ENCODE measurements at places on chromosomes 16 and 17.

DNA sequence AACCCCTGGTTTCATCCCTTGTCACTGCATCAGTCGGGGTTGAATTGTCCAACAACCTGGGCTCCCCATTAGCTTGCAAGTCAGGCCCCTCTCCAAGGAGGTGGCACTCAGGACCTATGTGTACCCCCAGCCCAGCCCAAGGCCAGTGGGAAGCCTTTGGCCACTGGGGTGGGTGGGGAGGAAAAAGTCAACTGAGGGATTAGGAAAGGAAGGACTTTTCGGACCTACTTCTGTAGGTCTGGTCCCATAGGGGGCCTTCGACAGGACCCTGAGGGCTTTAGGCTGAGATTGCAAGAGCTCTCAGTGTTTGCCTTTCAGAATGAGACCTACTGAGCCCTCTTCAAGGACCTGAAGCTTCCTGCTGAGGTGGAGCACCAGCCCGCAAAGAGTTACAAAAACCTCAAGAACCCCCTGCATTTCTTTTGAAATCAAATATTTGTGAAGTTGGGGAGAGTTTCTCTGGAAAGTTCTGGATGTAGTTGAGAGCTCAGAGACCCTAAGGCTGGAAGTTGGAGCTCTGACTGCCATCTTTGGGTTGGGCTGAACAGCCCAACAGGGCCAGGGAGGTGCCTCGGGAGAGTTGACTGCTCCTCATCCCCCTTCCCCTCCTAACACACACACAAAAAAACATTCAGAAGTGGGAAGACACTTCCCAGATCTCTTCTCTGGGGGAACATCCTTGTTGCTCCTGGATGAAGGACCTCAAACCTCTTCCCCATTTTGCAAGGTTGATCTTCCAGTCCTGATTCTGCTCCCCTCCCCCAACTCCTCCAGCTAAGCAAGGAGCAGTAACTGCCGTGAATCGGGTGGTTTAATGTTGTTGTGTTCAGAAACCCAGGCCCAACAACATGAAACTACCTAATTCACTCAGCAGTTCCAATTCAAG lies 5.8 kb upstream of the HOXB9 start:
- no peak for DNase-seq

- no peak for DNase-seq
Observed at GRCh38 chr17:82560252-82560642, 40.7 kb downstream of the FOXK2 start.

- DNase-seq, result no peak
Observed at GRCh38 chr16:79066561-79066960, 534.0 kb downstream of the MAF start.

DNA sequence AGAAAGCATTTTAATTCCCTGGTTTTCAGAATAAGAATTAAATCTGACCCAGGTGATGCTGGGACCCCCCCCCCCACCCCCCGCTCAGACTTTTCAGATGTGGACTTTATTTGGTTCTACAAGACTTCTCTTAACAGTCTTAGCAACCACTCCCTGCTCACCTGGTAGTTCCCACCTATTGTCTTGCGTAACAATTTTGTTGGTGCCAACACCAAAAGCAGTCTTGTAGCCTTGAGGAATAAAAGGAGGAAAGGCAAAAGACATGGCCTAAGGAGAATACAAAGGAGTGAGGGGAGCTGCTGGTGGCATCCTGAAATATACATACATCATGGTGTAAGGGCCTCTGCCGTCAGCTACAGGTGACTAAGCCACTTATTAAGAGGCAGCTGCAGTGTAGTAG lies 5.0 kb downstream of the TTLL6 start:
- no peak for DNase-seq

- DNase-seq, result no peak
Observed at GRCh38 chr16:20673882-20674683, 23.4 kb downstream of the ACSM1 start.

DNA sequence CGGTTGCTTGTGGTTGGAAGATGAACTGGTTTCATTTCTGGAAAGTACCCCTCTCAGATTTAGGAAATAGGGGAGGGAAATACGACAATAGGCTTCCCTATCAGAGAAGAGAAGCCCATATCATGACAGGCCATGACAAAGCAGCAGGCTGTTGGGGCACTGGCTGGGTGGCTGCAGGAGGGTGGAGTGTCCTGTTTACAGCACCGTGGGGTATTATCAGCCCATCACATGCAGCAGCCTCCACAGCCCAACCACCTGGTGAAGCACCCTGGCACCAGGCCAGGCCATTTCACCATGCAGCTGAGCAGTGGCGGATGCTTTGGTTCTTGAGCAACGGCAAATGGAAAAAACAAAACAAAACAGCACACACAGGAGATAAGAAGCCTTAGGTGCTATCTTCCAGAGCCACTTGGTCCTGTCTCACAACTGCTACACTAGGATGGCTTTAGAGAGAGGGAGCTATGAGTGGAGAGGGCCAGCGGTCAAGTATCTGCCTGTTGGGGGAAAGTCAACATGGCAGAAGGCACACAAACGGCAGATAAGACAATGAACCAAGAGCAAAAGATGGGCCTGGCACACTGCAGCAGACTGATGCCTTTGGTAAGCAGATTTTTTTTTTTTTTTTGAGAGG lies 24.2 kb downstream of the FAM117A start:
- peak; percentile 97 for DNase-seq

DNA sequence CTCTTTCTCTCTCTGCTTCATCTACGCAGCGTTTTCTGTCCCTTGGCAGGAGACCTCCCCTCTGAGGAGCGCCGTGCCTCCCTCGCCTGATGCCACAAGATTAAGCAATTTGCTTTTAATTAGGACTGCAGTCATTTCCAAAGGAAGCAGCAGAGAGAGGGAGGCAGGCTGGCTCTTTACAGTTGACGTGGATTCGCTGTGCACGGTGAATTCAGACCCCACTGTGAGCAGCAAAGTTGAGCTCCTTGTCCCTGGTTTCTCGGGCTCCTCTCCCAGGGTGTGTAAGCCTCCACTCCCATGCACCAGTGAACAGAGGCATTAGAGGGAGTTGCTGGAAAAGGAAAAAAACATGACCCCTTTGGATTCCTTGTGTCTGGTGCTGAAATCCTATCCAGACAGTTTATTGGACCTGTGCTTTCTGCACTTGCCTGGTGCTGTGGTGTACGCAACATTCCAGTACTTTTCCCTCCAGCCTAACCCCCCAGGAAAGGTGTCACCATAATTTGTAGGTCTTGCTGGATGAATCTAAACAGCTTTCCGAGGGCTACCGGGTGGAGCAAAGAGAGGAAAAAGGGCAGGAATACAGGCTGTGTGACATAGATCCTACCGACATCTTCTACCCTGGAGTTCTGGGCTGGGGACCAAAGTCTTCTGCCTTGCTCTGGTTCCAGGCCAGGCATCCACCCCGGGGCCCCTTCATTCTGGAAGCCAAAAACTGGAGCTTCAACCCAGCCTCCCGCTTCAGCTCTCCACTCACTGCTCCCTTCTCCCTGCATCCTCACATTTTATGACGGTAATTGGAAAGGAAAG lies 171.0 kb downstream of the MAF start:
- DNase-seq, result no peak

DNA sequence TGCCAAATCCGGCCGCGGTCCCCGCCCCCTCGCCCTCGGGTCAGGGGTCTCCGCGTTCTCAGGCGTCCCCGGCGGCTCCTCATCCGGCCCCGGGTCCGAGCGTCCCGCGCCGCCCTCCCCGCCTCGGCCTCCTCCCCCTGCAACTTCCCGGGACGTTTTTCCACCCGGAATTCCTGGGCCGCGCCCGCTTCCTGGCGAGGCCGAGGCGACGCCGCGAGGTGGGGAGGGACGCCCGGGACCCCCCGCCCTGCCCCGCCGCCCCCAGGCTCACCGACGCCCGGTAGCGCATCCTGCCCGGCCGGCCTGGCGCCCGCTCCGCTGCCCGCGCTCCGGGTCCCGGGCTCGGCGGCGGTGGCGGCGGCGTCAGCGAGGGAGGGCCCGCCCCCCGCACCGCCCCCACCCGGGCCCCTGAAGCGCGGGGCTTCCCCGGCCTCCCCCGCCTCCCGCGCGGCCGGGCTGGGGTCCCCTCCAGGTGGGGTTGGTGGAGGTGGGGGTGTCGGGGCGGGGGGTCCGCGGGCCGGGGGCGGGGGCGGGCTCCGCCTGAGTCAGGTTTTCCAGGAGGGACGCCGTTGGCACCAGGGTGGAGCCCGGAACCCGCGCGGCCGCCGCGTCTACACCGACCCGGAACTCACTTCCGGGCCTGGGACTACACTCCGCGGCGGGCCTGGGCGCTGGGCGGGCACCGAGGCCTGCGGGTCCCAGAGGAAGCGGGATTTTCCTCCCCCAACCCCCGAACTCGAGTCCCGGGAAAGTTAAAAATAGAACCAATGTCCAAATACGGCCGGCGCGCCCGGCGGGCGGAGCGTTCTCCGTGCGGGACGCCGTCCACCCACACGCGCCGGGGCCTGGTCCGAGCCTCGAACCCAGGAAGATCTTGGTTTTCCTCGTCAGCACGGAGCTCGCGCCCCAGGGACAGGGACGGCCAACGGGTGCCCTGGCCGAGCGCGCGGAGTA lies 6.8 kb downstream of the MYO1C start:
- DNase-seq, result peak; percentile 56

DNA sequence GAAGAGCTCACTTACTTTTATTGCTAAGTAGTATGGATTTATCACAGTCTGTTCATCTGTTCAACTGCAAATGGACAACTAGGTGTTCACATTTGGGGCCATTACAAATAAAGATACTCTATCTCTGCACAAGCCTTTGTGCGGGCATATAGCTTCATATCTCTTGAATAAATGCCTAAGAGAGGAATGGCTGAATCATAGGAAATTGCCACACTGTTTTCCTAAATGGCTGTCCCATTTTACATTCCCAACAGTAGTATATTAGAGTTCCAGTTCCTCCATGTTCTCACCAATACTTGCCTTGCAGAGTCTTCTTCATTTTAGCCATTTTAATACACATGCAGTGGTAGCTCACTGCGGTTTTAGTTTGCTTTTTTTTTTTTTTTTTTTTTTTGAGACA lies 20.5 kb downstream of the NSMCE1 start:
- DNase-seq, result no peak

DNA sequence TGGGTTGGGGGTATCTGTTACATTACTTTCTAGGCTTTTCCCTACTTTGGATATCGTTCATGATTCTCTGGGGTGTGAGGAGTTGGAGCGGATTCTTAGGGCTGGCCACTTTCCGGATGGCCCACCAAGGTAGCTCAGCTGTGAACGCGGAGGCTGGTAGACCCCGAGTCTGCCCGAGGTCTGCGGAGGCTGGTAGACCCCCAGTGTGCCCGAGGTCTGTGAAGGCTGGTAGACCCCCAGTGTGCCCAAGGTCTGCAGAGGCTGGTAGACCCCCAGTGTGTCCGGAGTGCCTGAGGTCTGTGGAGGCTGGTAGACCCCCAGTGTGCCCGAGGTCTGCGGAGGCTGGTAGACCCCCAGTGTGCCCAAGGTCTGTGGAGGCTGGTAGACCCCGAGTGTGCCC lies 99.2 kb upstream of the ZNF469 start:
- DNase-seq, result no peak

DNA sequence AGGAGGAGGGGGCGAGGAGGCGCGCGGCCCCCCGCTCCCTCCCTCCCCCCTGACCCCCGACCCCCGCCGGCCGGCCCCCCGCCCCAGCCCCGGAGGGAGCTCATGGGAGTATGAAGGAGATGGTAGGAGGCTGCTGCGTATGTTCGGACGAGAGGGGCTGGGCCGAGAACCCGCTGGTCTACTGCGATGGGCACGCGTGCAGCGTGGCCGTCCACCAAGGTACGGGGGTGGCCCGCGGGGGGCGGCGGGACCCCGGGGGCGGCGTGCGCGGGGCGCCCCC lies 390 bp downstream of the MLLT6 start:
- no peak for DNase-seq

DNA sequence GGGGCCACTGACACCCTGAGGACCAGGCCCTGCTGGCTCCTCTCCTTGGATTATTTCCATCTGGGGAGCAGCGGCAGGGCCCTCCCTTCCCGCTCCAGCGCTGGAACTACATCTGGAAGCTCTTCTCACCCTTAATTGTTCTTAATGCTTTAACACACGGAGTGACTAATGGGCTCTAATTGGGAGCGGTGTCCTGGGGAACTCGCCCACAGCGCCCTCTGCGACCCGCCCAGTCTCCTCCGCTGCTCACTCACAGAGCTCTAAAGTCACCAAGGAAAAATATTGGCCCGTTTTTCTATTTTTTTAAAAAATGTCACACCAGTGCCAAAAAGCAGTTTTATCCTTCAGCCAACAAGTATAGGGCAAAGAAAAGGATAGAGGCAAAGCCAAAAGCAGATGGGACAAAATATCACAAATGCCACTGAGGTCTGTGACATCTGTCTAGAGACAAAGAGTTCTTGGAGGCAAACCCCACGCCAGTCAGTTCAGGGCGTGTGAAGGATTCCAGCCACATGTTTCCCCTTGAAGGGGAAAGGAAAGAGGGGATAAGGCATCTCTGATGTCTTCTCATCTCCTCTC lies 134.7 kb downstream of the RBFOX3 start:
- DNase-seq, result no peak
